ENCODE measurements at places on chromosomes 7 and 10.

- peak; percentile 87 for DNase-seq
These were observed 6.9 kb upstream of the CREB3L2 start for GRCh38 chr7:138008588-138009349.

DNA sequence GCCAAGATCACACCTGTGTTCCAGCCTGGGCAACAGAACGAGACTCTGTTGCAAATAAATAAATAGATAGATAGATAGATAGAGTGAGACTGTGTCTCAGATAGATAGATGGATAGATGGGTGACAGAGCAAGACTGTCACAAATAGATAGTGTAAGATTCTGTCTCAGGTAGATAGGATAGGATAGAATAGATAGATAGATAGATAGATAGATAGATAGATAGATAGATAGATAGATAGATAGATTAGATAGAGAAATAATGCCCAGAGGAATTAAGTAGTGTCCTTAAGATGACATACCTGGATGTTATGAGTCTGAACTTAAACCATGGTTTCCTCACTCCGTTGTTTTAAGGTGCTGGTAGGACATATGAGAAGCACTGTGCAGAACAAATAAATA, 8.0 kb downstream of the PLEKHA8 start:
- DNase-seq = no peak

- no peak for DNase-seq
These were observed at the start of gene CYP2C8 for GRCh38 chr10:95069286-95069685. TSS of gene CYP2C8 (minus strand) at chr10:95069497. CDS start at chr10:95069402, 95 bp downstream.

GRCh38 chr10:122186816-122187810, 84.0 kb upstream of the BTBD16 start:
- DNase-seq = no peak

DNA sequence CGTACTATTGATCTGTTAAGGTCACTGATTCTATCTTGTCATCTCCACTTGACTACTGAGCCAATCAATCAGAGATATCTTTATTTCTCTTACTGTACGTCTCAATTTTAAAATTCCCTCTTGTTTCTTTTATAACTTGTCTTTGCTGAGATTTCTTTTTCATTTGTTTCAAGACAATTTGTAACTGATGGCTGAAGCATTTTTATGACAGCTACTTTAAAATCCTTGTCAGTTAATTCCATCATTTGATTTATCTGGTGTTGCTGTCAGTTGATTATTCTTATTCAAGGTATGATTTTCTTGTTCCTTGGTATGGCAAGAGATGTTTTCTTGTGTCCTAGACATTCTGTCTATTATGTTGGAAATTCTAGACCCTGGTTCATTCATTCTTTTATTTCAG, 76.6 kb downstream of the TYW1B start:
- no peak for DNase-seq

DNA sequence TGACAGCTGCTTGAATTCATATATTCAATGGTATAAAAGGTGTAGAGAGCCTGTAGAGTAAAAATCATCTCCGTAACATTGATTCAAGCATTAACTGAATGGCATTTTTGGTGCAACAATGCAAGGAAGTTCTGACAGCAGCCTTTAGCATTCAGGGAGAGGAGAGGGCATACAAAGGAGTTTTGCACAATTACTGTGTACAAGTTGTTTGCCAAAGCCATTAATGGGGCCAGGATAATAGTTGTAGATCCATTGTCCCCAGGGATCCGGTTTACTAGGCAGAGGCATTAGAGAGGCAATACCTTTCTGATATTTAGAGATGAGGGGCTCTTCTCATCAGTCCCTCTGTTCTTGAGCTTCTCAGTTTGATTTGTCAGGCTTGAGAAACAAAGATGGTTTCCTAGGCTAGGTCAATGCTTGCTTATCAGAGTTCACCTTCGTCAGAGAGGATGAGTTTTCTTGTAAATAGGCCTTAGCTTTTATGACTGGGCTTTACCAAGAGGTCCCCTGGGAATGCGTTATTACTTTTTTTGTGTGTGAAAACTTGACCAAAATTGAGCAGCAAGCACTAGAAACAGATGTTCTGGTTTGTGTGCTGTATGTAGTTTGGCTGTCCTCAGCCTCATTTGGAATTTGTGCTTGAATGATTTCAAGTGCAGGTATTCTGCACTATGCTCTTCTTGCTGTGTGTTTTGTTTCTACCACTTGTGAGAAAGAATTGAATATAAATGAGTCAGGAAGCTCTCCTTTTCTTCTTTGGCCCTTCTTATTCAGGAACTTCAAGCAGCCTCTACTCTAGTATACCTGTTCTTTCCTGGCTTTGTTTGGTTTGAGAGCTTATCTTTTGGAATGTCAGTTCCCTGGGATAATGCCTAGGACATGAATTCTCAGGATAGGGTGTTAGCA, 32.0 kb downstream of the SND1 start:
- no peak for DNase-seq

- DNase-seq = no peak
These were observed 152.7 kb upstream of the PCBD1 start for GRCh38 chr10:71040846-71041605.

DNA sequence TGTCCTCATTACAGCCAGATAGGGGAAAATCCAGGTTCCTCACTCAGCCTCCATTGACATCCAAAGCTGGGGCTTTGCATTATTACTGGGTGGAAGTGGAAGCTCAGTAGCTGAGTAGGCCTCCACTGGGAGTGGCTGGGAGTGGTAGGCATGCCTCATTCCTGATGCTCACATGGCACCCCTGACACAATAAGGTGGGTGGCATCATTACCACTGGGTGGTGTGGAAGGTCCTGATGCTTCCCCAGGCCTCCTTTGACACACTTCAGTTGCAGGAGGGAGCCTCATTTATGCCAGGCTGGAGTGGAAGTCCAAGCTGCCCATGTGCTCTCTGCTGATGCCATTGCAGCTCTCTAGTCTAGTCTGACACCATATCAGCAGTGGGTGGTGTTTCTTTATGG, 48.2 kb upstream of the GPR141 start:
- no peak for DNase-seq

GRCh38 chr7:156929789-156930539, 19.5 kb upstream of the NOM1 start:
- DNase-seq = no peak

DNA sequence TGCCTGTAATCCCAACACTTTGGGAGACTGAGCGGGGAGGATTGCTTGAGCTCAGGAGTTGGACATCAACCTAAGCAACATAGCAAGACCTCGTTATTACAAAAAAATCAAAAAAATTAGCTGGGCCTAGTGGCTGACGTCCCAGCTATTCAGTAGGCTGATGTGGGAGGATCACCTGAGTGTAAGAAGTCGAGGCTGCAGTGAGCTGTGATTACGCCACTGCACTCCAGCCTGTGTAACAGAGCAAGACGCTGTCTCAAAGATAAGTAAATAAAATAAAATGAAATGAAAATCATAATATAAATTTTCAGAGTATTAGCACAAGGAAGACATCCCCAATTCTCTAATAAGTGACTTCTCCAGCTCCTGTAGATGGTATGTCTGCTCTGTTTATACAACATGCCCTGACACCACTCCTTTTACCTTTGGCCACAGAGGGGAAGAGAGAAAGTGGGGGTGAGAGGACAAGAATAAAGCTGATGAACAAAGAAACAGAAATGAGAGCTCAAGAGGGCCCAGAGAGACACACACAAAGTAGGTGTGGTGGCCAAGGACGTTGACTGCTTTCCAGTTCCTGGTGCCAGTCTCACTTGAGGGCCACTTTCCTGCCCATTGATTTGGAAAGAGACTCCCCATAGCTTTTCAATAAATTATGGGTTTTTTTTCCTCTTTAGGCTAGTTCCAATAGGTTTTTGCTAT, 62.9 kb downstream of the PTTG1IP2 start:
- DNase-seq = no peak

DNA sequence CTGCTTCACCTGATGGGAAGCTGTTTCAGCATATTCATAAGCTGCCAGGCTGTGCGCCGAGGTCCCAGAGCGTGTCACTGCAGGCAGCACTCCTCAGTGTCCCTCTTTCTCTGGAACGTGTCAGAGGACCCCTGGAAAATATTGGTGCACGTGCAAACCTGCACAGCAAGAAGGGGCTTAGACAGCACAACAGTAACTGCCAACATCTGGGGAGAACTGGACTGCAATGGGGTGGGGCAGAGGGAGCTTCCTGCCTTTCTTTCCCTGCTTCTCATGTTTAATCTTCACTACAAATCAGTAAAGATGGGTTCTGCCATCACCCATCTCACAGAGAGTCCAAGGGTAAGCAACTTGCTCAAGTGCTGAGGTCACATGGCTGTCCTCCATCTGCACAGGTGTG, 86.5 kb upstream of the GPR26 start:
- no peak for DNase-seq
